Activated T-cell treated with anti-CD3 and anti-CD28 coated beads, Interleukin-2, amount 50 U/mL, for 48 hours (primary cell): ENCODE measurements at places on chromosomes 12 and 14.
A peak's percentile ranks its signal among the peaks of the same experiment; 100 is the strongest.

GRCh38 chr12:24177889-24178288, 228.4 kb upstream of the SOX5 start:
- no peak for DNase-seq

DNA sequence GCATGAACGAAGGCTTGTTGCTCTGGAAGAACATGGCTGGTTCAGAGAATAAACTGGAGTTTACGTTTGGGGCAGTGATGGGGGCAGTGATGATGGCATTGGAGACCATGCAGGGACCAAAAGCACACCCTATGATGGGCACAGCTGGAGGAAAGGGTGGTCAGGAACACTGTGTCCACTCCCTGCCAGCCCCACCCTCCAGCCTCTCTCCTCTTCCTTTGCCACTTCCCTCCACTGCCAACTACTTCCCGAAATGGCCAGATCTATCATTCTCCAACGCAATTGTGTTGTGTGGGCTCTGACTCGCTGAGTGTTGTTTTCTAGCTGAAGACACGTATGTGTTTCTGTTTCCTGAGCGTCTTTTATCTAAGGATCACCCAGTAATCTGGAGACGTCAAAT, 39.3 kb upstream of the GSG1 start:
- no peak for DNase-seq

GRCh38 chr12:56387152-56387736, 24.6 kb upstream of the APOF start:
- DNase-seq = no peak

DNA sequence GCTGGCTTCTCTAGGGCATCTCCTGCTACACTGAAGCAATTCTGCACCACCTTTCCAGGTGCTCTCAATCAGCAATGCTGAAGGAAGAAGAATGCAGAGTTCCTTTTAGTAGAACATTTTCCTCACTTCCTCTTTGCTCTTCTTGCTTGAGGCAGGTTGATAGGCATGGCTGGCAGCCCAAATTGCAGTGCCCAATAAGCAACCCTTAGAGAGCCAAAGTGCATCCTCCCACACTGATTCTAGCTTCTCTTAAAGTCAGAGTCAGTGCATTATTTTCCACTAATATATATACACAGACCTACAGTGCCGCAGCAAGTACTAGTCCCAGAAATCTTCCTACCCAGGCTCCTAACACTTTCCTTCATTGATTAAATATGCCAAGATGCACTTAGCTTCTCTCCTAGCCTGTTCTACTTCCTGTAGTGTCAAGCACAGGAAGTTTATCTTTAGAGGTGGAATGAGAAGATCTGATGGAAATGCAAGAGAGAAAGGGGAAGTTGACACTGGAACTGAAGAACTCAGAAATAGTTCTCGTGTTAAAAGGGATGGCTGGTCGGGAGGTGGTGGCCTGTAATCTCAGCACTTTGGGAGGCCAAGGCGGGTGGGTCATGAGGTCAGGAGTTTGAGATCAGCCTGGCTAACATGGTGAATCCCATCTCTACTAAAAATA, 132.7 kb downstream of the SSPN start:
- DNase-seq = no peak

DNA sequence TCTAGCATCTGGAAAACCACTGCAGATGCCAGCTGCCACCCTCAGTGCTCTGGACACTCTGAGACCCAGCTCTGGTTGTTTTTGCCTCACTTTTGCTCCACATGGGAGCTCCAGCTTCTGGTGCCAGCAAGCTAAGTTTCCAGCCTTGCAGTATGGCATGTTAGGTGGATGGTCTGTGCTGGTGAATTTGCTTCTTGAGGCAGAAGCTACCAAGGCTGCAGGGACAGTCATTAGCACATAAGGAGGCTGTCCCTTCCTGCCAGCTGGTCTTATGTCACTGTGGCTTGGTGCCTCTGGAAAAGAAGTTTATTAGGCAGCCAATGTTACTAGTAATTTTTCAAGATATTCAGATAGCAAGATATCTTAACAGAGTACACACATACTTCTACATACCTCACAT, 64.2 kb upstream of the CSRP2 start:
- no peak for DNase-seq

- DNase-seq = no peak
Measured at GRCh38 chr14:37329189-37330001, 131.7 kb downstream of the MIPOL1 start.

DNA sequence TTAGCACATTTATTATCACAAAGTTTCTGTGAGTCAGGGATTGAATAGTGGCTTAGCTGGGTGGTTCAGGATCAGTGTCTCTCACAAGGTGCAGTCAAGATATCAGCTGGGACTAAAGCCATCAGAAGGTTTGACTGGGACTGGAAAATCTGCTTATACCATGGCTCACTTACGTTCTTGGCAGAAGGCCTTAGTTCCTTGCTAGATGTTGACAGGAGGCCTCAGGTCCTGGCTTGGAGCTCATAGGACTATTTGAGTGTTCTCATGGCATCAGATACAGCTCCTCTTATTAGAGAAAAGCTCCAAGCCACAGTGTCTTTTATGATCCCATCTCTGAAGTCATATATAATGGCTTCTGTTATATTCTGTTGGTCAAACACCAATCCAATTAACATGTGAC, 127.3 kb downstream of the SLC6A15 start:
- no peak for DNase-seq

- DNase-seq = no peak
Measured at GRCh38 chr14:65472189-65472588, 59.7 kb downstream of the FUT8 start.

- DNase-seq = peak; percentile 82
Measured at GRCh38 chr12:53344824-53345485, 8.8 kb upstream of the SP7 start.

DNA sequence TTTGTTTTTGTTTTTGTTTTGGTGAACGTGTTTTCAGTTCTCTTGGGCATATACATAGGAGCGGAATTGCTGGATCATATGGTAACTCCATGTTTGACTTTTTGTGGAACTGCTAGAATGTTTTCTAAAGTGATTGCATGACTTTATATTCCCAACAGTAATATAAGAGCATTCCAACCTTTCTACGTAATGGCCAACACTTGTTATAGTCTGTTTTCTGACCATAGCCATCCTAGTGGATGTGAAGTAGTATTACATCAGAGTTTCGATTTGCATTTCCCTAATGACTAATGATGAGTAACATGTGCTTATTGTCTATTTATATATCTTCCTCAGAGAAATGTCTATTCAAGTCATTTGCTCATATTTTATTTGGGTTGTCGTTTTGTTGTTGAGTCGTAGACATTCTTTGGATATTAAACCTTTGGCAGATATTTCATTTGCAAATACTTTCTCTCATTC, 268.7 kb downstream of the AEBP2 start:
- DNase-seq = no peak

GRCh38 chr12:26813812-26814211, 19.2 kb downstream of the ITPR2 start:
- no peak for DNase-seq

DNA sequence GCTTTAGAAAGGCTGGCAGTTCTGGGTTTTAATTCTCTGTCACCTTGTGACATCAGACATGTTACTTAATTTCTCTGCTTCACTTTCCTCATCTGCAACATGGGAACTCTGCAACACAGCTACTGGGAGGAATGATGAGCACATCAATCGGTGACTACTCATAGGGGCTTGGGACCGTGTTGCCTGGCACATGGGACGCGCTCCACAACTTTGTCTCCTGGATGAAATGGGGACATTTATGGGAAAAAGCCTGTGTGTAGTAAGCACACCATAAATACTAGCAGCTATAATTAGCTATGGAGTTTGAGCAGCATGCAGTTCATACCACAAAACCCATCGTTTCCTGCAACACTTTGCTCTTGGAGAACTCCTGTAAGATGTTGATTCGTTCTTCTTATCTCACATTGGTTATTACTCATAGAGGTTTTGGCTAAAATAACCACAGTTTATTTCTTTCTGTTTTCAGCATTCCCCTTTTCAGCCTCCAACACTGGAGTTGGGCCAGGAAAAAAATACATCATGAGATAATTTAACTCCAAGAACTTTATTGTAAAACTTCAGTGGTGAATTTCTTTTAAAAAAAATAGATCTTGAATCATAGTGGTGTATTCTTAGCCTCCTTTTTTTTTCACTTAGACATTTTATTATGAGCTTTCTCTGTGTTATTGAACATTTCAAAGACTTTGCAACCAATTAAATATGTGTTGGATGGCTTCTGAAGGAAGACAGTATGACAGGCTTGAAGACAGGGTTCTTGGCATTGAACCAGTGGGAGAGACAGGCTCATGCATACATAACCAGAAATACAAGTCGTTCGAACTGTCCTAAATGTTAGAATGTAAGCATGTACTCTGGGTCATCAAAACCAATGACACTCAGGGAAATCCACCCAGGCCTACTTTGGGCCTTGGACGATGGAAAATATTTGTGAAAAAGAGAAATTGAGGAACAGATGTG, 72.7 kb downstream of the RIN3 start:
- DNase-seq = peak; percentile 51

DNA sequence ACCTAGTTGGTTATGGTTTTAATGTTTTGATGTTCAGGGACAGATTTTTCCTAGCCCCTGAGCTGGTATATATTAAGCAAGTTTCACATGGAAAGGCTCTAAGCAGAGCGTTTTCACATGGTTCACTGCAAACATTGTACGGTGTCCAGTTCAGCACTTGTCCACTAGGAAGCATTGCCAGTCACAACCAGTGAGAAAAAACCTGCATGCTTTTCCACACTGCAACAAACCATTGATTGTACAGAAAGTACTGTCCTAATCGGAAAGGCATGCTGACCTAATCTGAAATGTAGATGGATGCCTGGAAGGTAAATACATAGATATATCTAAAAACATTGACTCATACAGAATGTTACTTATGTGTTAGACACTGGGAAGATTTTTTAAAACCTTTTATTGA, 25.0 kb upstream of the NPAS3 start:
- DNase-seq = no peak

DNA sequence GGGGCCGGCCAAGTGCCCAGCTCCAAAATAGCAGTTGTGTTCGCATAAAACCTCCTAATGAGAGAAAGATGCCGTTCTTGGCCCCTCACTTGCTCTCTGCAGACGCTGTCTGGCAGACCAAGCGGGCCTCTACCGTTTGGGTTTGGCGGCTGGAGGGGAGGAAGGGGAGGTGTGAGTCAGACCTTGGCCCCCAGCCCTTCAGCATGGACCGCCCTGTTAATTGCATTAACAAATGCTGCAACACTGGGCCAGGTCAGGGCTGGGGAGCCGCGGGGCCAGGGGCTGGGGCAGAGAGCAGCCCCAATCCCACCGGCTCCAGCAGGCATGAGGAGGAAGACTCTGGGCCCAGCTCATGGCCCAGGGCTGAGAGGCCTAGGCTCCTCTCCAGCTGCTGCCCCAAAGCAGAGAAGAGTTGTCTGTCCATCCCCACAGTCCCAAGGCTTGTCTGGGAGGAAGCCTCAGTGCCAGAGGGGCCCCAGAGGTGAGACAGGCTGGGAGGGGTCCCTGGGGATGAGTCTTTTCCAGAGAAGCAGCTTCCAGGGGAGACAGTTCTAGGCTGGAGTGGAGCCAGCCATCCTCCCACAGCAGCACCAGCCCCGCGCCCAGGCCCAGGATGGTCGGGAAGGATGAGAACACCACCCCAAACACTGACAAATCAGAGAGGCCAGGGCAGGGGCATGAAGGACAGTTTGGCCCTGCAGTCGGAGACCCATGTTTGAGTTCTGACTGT, 16.9 kb downstream of the LTBP2 start:
- no peak for DNase-seq

DNA sequence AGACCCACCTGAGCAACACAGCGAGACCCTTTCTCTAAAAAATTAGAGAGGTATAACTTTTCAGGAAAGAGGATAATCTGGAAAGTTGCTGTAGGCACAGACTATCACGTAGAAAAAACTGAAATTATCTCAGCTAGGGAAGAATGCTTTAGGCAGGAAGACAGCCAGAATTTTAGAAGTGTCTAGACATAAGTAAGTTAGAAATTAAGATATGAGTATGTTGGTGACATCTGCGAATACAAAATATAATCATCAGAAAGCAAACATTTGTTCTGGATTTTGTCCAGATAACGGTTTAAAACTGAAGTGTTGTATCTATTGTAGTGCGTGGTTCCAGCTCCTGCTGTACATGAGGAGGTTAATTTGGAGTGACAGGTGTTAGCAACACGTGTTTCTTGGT, 123.2 kb downstream of the FBXL14 start:
- DNase-seq = no peak

DNA sequence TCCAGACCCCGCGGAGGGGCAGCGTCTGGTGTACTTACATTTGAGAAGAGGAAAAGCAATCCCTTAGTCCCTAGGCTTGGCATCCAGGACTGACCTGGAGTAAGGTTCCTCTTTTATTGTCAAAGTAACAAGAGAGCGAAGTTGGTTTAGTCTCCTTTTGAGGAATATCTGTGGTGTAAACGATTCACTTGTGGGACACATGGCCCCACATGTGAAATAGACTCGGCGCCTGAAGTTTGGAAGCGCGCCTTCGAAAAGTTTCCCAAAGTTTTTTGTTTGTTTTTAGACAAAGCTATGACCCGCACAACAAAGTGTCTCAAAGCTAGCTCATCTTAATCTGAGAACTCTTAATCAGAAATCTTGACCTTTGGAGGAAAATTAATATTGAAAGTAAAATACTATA, 744 bp downstream of the STYX start:
- DNase-seq = no peak
